CD4-positive, alpha-beta T cell treated with Interleukin-4 for 4 hours (primary cell): ENCODE measurements at places on chromosomes 3 and 15.
A peak's percentile ranks its signal among the peaks of the same experiment; 100 is the strongest.

GRCh38 chr15:63238796-63239195, 38.6 kb upstream of the APH1B start:
- DNase-seq = peak; percentile 17

GRCh38 chr3:183777016-183777618, 48.3 kb downstream of the MAP6D1 start:
- no peak for DNase-seq

- peak; percentile 61 for DNase-seq
Measured at GRCh38 chr15:101167753-101168462, 83.9 kb downstream of the CHSY1 start.

DNA sequence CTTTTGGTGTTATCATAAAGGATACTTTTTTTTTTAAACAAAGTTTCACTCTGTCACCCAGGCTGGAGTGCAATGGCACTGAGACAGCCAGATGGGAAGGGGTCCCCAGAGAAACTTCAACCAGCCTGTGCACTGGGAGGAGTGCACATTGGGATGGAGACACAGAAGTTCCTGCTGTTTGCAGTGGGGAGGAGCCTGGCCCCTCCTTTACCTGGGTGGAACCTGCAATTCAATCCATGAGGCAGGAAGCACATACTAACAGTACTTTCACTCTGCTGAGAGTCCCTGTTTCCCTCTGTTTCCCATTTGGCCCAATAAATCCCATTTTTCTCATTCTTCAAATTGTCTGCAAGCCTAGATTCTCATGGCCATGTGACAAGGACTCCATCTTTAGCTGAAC, 42.3 kb upstream of the LHFPL4 start:
- no peak for DNase-seq
